MCF 10A (cell line): ENCODE measurements at places on chromosomes 1 and 21. TPM values are rescaled to one million over a fixed set of nuclear protein-coding genes. Genes with fewer than 3 reads are reported as not detected.

- DNase-seq, result no peak
These were observed 41.2 kb upstream of the RIPK4 start for GRCh38 chr21:41808094-41808493.

The GABPA gene
- total RNA-seq, result 16.2 and 16.3 TPM in 2 replicates

- DNase-seq, result peak; percentile 22
These were observed 91.6 kb downstream of the KAZN start for GRCh38 chr1:14689996-14690615.

GRCh38 chr1:31811605-31812004, 4.2 kb downstream of the SPOCD1 start:
- DNase-seq, result no peak

GRCh38 chr21:18089786-18090185, 154.8 kb upstream of the CHODL start:
- DNase-seq, result no peak

The NCF2 gene
- 4.9 and 8.7 TPM in 2 replicates for total RNA-seq

DNA sequence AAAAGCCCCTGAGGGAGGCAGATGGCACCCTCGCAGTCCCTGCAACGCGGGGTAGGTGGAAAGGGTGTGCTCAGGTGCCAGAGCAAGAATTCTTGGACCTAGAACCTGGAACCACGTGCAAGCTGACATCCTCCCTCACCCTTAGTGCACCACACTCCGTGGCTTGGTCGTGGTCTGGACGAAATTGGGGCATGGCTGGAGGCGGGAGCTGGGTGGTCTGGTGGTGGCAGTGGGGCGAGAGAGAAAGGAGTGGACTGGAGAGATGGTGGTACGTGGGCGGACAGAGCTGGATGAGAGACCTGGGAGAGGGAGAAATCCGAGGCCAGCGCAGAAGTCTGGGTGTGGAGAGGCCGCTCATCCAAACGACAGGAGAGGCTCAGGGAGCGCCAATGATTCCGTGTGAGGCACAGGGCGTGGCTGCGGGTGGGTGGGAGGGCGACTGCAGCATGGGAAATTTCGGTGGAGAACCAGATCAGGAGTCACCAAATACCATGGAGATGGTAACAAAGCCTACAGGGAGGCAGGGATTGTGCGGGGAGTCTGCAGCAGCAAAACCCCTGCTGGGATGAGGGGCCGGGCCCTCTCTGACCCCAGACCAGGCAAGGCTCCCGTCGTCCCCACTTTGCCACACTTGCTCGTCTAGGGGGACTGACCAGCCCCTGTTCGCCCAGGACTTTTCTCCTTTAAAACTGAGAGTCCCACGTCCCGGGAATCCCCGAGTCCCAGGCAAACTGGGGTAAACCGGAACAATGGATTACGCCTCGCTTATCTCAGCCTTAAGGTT, 31.9 kb downstream of the CDCP2 start:
- no peak for DNase-seq

GRCh38 chr1:60273185-60273584, 199.6 kb upstream of the C1orf87 start:
- DNase-seq, result no peak

DNA sequence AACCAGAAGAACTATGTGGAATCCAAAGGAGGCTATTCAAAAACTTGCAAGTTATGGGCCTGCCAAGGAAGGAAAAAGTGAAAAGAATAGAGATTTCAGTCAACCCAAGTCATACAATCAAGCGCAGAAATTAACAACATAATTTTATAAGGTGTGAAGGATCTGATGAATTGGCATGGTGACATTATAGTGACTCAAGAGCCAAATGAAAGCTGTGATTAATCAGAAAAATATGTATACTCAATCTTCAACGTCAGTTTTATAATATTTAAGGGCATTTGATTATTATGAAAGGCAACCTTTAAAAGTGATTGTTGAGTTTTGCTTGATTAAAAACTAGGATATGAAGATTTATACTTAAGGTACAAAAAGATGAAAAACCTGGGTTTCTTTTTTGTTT, 37.8 kb upstream of the THEM4 start:
- no peak for DNase-seq

The MYCL gene
- total RNA-seq, result 0.63 and 1.1 TPM in 2 replicates

The LAMB3 gene
- total RNA-seq, result 999 and 1,572 TPM in 2 replicates

The NPR1 gene
- total RNA-seq, result not detected in 2 replicates

DNA sequence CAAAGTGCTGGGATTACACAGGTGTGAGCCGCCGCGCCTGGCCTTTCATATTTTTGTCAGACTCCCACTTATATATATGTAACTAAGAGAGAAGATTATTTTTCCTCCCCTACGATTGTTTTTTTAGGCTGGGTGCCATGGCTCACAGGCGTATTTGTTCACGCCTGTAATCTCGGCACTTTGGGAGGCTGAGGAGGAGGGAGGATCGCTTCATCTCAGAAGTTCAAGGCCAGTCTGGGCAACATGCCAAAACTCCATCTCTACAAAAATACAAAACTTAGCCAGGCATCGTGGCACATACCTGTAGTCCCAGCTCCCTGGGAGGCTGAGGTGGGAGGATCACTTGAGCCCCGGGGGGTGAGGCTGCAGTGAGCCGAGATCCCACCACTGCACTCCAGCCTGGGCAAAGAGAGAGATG, 23.9 kb upstream of the ITLN2 start:
- DNase-seq, result peak; percentile 83

- no peak for DNase-seq
These were observed 17.5 kb downstream of the RD3 start for GRCh38 chr1:211474451-211474850.

DNA sequence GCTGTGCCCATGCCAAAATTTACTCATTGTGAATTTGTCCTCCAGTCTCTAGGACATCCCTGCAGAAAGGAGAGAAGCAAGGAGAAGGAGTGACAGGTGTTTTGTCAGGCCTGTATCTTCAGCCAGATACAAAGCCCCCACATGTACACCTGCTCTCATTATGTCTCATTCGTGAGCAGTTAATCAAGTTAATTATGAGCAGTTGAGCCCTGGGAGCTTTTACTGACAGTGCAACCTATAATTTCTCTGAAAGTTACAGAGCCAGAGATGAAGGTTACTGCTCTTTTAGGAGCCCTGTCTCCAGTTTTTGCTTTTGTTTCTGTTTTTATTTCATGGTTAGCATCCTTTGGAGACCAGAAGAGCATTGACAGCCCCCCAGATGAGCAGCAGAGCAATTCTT, 5.0 kb upstream of the ILDR2 start:
- no peak for DNase-seq

- DNase-seq, result no peak
These were observed 60.9 kb downstream of the ABL2 start for GRCh38 chr1:179168536-179168935.

- DNase-seq, result no peak
These were observed 55.2 kb upstream of the WDR26 start for GRCh38 chr1:224489534-224490365.

GRCh38 chr1:172154551-172154950, 265.9 kb upstream of the C1orf105 start:
- peak; percentile 63 for DNase-seq
